Pons (tissue), 1 donor: ENCODE measurements at places on chromosomes 6 and 20.
A peak's percentile ranks its signal among the peaks of the same experiment; 100 is the strongest.

DNA sequence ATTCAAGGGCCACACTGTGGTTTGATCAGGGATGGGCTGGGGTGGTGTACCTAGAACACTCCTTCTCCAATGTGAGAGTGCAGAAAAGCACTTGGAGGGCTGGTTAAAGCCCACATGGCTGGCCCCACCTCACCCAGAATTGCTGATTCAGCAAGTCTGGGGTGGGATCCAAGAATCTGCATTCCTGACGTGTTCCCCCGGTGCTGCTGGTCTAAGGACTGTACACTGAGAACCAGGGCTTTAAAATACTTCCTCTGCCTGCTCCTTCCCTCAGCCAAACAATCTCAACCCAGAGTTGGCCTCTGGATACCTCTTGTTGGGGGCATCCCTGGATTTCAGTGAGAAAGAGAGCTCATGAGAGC lies 13.4 kb upstream of the OCSTAMP start:
- DNase-seq, result no peak

DNA sequence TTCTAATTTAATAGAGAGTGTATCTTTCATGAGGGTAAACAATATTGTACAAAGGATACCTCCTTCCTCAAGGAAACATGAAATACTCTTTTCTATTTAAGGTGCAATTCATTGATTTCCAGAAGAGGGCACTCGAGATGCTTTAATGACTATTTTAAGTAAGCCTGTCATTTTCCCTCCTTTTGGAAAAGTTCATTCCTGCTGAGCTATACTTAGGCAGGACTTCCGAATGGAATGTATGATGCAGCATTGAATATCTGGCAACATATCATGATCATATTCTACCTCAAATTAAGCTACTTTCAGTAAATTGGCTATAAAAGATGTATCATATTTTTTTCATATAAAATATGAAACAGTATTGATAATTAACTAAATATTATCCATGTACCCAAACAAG lies 5.0 kb downstream of the DST start:
- DNase-seq, result peak; percentile 85

DNA sequence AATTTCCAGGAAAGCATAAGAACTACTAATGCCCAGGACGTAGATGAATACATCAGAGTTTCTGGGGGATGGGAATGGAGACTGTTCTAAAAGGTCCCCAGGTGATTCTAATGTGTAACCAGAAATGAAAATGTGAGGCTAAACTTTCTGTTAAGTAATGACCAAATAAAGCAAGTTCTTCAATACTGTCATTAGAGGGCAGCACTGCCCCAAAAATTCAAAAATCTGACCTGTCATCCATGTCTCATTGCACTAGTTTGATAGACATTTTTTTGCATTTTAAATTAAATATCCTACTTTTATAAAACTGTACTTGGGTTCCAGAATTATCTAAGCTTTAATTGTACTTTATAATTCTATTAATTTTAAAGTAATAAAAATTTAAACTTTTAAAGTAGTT lies 94.9 kb downstream of the RFX6 start:
- DNase-seq, result peak; percentile 76

GRCh38 chr6:132404736-132405135 lies 3.5 kb upstream of the MOXD1 start:
- DNase-seq, result no peak

- DNase-seq, result no peak
Measured at GRCh38 chr6:161546632-161547031, 272.8 kb upstream of the AGPAT4 start.

DNA sequence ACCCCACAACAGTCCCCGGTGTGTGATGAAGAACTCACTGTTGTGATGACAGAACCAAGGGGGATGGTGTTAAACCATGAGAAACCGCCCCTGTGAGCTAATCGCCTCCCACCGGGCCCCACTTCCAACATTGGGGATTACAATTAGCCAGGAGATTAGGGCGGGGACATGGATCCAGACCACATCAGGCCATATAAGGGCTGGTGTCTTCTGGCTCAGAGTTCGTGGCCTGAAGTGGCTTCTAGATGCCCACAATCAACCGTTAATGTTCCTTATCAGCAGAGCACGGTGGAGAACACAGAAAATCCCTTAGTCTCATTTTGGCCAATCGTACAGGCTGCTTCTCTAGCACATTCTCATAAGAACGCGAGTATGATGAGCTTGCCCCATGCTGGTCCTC lies 10.9 kb upstream of the MAS1 start:
- DNase-seq, result no peak

- DNase-seq, result peak; percentile 81
Measured at GRCh38 chr6:148144917-148145521, 197.6 kb upstream of the SASH1 start.

- DNase-seq, result no peak
Measured at GRCh38 chr20:32993496-32994050, 10.7 kb downstream of the SUN5 start.

DNA sequence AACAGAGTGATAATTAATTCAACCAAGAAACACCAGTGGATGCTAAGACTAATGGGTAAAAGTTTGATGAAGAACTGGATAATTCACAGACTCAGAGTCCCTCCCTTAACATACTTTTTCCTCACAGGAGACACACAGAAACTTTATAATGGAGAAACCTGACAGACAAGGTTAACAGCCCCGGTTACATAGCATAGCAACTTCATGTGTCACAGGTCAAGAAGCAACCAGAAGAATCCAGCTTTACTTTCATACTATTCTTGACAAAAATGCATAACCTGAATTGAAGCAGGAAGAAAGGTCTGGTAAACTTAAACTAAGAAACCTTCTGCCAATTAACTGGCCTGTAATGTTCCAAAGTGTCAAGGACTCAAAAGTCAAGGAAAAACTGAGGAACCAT lies 375.9 kb downstream of the RNF144B start:
- no peak for DNase-seq

GRCh38 chr6:28167926-28168325 lies 26.2 kb downstream of the ZKSCAN8 start:
- DNase-seq, result no peak

GRCh38 chr6:81051952-81052351 lies 700.5 kb downstream of the TENT5A start:
- no peak for DNase-seq

DNA sequence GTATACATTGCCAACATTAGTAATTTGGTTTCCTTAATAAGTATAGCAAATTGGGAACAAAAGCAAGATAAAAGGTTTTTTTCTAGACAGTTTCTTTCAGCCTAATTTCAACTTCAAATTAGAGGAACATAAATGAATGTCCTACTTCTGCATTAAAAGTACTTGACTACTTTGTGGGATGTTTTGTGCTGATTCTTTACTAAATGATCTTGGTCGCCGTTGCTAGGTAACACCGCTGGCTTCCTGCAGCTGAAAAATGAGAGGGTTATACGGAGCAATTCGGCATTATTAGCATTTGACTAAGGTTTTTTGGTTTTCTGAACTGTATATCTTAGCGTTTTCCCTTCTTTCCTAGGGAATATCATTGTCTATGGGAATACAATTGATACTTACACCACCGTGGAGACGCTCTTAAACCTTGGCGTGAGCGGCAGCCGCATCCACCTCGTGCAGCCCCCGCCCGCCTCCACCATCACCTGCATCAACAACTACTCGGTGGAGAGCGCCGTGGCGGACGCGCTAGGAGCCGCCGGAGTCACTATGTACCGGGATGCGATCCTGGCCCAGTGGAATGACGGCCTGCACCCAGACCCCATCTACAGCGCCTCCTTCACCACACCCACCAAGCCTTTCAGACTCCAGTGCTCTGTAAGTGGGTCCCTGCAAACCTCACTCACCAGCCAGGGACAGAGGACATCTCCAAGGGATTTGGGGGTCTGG lies 90.9 kb upstream of the INSM1 start:
- no peak for DNase-seq

DNA sequence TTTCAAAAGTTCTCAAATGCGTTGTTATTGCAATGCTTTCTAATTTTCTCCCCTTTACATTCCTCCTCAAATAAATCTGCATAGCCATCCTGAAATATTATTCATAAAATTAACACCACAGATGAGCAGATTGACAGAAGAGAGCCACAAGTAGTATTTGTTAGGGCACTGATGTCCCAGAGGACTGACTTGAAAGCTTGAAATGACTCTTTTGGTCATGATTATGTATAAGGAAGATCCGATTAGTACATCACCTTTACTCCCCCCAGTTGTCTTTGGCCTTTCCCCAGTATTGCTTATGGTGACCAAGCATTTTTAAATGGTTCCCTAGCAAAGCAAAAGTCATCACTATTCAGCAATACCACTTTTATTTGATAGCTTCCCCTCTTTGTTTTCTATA lies 187.6 kb downstream of the ADAT2 start:
- DNase-seq, result no peak

DNA sequence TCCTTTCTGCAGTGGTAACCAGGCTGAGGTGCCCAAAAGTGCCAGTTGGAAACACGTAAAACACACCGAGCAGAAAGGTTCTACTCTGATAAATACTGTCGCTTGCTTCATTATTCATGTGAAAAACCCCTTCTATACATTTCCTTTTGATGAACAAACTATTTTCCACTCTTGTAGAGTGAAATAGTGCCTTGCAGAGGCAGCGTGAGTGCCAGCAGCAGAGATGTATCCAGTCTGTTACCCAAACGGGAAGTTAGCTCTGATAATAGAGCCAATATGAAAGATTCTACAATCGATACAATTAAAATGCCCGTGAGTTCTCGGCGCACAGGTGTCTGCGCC lies 1.5 kb downstream of the ZBTB46 start:
- no peak for DNase-seq

GRCh38 chr6:4066029-4066755 lies 12.7 kb downstream of the FAM217A start:
- DNase-seq, result no peak

DNA sequence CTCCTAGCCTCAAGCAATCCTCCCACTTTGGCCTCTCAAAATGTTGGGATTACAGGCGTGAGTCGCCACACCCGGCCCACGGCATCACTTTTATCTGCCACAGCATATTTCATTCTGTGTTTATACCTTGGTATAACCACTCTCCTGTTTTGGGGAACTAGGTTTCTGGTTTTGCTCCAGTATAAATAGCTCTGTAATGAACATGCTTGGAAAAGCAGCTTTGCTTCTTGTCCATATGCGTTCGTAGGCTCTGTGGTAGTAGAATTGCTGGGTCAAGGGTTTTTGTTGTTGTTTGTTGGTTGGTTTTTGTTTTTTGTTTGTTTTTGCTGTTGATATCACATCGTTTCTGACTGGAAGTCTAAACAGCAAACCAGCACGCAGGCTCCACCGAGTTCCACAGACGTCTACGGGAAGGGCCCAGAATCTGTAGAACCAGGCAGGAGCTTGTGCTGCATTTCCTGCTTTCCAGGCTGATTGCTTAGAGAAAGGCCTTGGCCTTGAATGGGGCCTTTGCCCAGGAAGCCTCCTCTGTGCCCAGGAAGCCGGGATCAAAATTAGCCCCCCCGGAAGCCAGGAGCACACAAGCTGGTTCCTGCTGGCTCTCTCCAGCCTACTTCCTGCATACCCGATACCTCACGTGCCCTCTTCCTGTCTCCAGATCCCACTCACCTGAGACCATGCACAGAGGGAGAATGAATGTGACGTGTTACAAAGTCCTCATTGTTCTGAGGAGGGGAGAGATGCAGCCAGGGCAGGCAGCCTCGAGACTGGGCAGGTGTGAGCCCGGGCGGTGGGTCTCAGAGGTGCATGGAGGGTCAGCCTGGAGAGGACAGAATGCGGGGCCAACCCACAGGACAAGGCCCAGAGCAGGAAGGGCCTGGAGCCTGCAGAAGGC lies 34.7 kb downstream of the AAR2 start:
- DNase-seq, result no peak

GRCh38 chr20:35660122-35660937 lies 4.4 kb downstream of the CPNE1 start:
- DNase-seq, result no peak

- DNase-seq, result no peak
Measured at GRCh38 chr20:50865114-50865513, 66.1 kb downstream of the ADNP start.

DNA sequence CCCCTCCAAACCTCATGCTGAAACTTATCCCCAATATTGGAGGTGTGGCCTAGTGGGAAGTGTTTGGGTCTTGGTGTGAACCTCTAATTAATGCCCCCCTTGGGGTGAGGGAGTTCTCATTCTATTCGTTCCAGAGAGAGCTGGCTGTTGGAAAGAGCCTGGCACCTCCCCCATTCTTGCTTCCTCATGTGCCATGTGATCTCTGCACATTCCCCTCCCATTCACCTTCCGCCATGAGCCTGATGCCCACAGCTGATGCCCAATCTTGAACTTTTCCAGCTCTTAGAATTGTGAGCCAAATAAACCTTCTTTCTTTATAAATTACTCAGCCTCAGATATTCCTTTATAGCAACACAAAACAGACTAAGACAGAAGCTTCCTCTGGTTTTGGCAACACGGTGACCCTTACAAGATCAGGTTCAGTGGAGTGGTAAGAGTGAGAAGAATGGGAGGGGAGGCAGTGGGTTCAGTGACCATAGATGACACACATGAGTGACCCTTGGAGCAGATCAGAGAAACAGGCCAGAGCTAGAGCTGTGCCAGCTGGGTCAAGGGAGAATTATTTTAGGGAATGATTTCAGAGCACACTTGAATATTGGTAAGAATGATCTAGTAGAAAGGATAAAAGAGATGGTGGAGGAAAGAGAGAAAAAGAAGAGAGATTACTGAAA lies 176.4 kb downstream of the LY86 start:
- no peak for DNase-seq

DNA sequence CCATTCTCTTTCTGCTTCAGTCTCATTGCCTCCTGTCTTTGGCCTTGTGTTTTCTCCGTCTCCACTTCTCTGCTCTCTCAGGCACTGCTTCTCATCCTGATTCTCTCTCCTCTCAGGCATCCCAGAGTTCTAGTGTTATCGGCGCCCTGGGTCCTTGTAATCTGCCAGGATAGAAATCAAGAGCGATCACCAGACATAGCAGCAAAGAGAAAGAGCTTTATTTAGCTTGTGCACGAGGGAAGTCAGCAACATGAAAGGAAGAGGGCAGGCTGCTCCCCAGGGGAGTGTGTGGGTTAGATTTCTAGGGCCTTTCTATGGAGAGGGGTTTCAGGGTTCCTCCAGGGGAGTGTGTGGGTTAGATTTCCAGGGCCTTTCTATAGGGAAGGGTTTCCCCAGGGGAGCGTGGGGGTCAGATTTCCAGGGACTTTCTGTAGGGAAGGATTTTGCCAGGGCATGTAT lies 32.5 kb downstream of the SUN5 start:
- DNase-seq, result peak; percentile 64

DNA sequence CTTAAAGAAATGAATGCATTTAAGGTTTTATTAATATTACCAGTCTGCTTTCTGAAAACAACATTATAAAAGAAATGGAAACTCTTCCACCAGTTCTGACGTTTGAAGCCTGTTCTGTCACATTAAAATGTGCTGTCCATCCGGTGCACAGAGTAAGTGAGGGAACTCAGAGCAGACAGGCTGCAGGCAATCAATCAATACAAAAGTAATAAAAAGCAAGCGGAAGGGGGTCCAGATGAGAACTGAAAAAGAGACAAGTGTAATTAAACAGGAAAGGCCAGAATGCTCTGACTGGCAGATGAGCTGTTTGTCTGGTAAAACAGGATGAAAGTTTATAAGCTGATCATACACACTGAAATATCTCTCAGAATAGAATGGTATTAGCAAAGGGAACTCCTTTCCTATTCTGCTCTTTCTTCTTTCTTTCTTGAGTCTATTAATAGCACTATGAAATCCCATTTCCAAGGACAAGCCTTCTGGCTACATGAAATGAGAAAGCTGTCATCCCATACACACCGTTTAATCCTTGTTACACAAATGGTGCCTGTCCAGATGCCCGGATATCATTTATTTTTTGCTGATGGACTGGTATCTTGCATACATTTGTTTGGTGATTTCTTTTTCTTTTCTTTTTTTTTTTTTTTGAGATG lies 94.3 kb downstream of the RAMACL start:
- DNase-seq, result no peak
